ENCODE measurements at places on chromosomes 2 and 18. TPM values are rescaled to one million over a fixed set of nuclear protein-coding genes. Genes with fewer than 3 reads are reported as not detected.

- no peak for DNase-seq
Measured at GRCh38 chr18:44061438-44061837, 619.2 kb upstream of the SETBP1 start.

DNA sequence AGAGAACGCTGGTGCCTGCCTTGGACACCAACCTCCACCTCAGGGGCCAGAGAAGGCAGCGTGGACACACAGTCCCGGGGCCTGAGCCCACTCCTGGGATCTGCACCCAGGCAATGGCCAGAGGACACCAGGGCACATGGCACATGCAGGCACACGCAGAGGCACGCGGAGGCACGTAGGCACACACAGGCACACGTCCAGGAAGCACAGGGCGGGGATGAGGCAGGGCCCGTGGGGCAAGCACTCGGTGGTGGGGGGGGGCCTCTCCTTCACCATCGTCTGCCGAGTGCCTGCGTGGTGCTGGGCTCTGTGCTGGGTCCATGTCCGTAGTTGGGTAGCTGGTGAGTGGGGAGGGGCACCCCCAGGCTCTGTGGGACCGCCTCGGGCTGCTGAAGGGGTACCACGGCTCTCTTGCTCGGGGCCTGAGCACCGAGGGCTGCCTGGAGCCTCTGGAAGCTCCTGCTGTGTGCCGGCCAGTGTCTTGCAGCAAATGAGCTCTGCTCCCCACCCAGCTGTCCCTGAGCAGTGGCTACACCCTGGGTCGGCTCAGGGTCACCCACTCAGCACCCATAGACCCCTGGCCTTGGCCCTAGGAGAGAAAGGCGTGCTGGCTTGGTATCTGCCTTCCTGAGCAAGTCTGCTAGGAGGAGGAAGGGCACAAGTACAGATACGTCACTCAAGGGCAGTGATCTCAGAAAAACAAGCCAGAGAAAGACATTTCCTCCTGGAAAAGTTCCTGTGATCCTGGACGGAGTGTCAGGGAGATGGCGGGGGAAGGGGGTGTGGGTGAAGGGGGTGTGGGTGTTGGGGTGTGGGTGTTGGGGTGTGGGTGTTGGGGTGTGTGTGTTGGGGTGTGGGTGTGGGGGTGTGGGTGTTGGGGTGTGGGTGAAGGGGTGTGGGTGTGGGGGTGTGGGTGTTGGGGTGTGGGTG is 26.4 kb downstream of the RTP5 start:
- DNase-seq: peak; percentile 74

GRCh38 chr2:102176172-102176571 is 10.7 kb upstream of the IL1RL2 start:
- DNase-seq: no peak

DNA sequence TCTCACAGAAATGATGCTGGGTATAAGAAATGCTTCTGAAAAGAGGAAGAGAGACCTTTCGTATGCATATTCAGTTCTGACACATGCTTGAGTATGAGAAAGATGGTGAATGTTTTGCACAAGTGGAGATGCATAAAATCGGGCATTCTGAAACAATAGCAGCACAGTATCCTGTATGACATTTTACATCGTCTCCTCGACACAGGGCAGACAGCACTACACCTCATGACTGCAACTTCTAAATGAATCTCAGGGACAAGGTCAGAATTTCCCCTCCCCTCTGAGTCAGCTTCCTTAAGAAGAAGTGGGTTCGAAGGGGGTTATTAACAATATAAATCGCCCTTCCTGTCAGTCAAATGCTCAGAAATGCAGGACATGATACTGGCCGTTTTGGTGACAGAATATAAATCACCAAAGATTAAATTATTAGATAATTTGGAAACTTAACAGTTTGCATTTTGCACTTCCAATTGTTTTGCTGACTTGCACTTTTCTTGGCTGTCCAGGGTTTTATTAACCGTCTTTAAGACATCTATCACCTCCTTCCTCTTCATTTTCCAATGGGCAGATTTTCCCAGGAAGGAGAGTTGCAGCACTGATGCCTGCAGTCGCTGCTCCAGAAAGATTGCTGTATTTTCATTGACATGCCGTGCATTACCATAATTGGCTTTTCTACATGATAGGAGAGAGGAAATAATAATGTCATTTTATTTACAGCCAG is 57.2 kb downstream of the TSHZ1 start:
- DNase-seq: no peak

DNA sequence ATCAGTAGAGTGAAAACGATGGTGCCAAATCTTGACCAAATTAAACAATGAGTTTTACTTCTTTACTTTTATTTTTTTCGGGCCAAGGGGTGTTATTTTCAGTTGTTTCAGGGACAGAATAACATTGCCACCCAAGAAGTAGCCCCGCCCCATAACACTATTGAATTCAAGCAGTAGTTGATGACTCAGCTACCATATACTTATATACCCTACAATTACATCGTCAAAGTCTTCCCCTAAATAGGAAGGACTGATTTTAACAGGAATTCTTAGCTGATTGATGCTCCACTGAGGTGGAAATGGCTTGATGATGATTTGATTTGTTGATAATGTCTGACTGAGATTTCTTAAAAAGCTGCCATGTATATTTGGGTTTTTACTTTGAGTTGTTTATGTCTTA is 24.7 kb downstream of the LYPD6B start:
- no peak for DNase-seq

GRCh38 chr18:35502052-35502451 is 4.3 kb upstream of the INO80C start:
- DNase-seq: no peak

The DHRS9 gene
- total RNA-seq: not detected

The GPR17 gene
- total RNA-seq: not detected

The PSMA8 gene
- total RNA-seq: not detected

The SRD5A2 gene
- total RNA-seq: 0.04 TPM

The EDAR gene
- 0.03 TPM for total RNA-seq

Data from H7 (cell line).